Activated CD4-positive, alpha-beta T cell treated with anti-CD3 and anti-CD28 coated beads, Interleukin-2, amount 10 ng/mL, durations not matched to agents 7 days and 5 days (primary cell): ENCODE measurements at places on chromosomes 6 and 20. TPM values are rescaled to one million over a fixed set of nuclear protein-coding genes. Genes with fewer than 3 reads are reported as not detected.

TMEM217 gene
- 0.92 TPM for total RNA-seq

PSMB8 gene
- 379 TPM for total RNA-seq

ENPP1 gene
- total RNA-seq, result 0.12 TPM

LTB gene
- 747 TPM for total RNA-seq

FNDC1 gene
- total RNA-seq, result not detected

POPDC3 gene
- total RNA-seq, result not detected

HM13 gene
- 146 TPM for total RNA-seq

CTNNBL1 gene
- 75.1 TPM for total RNA-seq

OOEP gene
- 0.57 TPM for total RNA-seq

SNPH gene
- total RNA-seq, result 7.3 TPM

GSTA2 gene
- not detected for total RNA-seq

- no peak for DNase-seq
- no peak overlapping the region for H3K27ac ChIP-seq
- no peaks in the 10 kb centered on the region for H3K36me3 ChIP-seq
- H3K4me3 ChIP-seq, result no peak overlapping the region
- peaks cover 32% of the 10 kb centered on the region for H3K27me3 ChIP-seq
- no peaks in the 10 kb centered on the region for H3K4me1 ChIP-seq
These were observed 54.7 kb downstream of the TRMT6 start for GRCh38 chr20:5895626-5896025.

DNA sequence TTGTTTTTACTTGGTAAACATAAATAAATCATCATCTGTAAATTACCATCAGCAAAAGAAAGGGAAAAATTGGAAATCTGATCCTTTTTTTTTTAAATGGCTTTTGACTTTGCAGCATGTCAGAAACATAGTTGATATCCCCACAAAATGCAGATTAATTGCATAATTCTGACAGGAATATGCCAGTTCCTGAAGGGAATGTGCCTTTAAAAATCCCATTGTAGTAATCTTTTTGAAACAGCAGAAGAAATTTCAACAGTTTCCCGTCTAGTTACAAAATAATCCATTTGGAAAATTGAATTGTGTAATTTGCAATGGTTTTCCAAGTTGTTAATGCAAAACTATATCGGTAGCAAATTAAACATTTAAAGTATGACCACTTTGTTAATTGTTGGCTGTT is 95.2 kb downstream of the DOK5 start:
- no peak for DNase-seq
- H3K4me1 ChIP-seq, result no peaks in the 10 kb centered on the region
- H3K36me3 ChIP-seq, result no peaks in the 10 kb centered on the region

GRCh38 chr6:133040094-133040802 is 200.9 kb upstream of the EYA4 start:
- no peaks in the 10 kb centered on the region for H3K36me3 ChIP-seq
- H3K27me3 ChIP-seq, result peaks cover 6% of the 10 kb centered on the region
- H3K4me1 ChIP-seq, result no peaks in the 10 kb centered on the region
- no peak for DNase-seq

GRCh38 chr6:156875062-156875461 is 97.9 kb downstream of the ARID1B start:
- H3K27ac ChIP-seq, result no peak overlapping the region
- no peak for DNase-seq
- H3K36me3 ChIP-seq, result peaks cover 13% of the 10 kb centered on the region
- H3K27me3 ChIP-seq, result no peaks in the 10 kb centered on the region

- H3K27ac ChIP-seq, result no peak overlapping the region
- no peak for DNase-seq
- H3K4me3 ChIP-seq, result no peak overlapping the region
- peaks cover 1% of the 10 kb centered on the region for H3K36me3 ChIP-seq
- H3K27me3 ChIP-seq, result no peaks in the 10 kb centered on the region
- peaks cover 6% of the 10 kb centered on the region for H3K4me1 ChIP-seq
These were observed 20.8 kb downstream of the RALGAPA2 start for GRCh38 chr20:20691477-20692235.

DNA sequence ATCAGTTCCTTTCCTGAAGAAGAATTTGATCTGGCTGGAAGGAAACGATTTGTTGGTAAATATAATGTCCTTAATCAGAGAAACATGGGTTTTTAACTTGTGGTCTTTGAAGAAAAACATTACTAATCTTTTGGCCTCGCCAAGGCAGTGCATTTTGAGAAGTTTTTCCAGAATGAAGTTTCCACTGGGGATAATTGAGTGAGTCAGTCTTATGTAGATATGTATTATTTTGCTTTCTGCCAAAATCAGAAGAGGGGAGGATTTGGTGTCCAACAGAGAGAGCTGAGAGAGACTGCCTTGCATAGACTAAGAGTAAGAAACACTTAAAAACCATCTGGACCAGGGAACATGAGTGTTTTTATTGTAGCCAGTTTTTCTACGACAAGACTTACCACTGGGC is 79.9 kb downstream of the FNDC1 start:
- H3K4me1 ChIP-seq, result no peaks in the 10 kb centered on the region
- H3K27me3 ChIP-seq, result peaks cover 7% of the 10 kb centered on the region
- H3K27ac ChIP-seq, result no peak overlapping the region
- no peak overlapping the region for H3K4me3 ChIP-seq
- DNase-seq, result no peak

- H3K27ac ChIP-seq, result no peak overlapping the region
- H3K36me3 ChIP-seq, result no peaks in the 10 kb centered on the region
- H3K4me1 ChIP-seq, result no peaks in the 10 kb centered on the region
- DNase-seq, result no peak
These were observed 54.8 kb downstream of the TNFRSF21 start for GRCh38 chr6:47254906-47255305.

DNA sequence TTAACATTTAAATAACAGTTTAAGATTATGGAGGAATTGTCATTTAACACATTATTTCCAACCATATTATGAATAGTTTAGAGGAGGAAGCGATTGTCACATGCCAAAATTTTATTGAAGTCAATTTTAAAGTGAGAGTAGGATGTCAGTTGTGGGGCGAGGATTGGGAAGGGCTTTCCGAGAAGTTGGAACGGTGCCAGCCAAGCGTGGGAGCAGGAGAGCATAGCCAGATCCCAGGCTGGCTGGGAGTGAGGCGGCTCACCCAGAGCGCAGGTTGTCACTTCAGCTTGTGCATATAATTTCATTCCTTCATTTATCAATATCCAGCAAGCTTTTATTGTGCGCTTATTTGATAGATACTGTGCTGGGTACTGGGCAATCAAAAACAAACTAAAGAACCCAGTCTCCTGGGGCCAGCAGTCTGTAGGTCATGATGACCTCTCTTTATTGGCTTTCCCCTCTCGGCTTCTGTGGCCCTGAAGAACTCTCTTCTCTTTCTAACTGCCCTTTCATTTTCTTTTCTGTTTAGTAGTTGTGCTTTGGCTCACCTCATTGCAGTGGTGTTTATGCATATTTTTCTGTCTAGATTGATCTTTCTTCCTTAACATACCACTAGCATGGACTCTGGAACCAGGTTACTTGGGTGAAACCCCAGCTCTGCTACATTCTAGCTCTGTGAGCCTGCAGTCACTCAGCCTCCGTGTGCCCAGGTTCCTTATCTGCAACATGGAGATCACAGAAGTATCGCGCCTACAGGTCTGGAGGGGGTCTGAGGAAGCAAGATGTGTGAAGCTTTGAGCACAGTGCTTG is 6.4 kb downstream of the CEP43 start:
- peaks cover 15% of the 10 kb centered on the region for H3K4me1 ChIP-seq
- no peaks in the 10 kb centered on the region for H3K27me3 ChIP-seq
- H3K4me3 ChIP-seq, result no peak overlapping the region
- DNase-seq, result no peak

DNA sequence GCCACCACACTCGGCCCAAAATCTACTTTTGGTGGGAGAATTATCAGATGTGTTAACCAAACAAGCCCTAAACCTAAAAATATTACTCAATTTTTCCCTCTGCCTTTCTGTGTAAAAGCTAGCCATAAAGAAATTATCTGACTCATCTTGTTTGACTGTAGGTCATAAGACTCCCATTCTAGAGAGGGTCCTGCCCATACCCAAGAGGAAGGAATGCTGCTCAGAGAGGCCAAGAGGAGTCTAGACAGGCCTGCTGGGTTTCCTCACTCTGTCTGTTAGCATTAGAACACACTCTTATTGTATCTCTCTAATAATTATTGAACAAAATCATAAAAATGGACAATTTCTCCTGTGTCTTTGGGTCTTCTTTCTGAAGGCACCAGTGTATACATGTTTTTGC is 26.1 kb downstream of the C6orf141 start:
- H3K4me1 ChIP-seq, result no peaks in the 10 kb centered on the region
- DNase-seq, result no peak
- H3K27me3 ChIP-seq, result peaks cover 10% of the 10 kb centered on the region
- H3K27ac ChIP-seq, result no peak overlapping the region
- no peaks in the 10 kb centered on the region for H3K36me3 ChIP-seq

GRCh38 chr6:41763470-41763869 is 16.2 kb downstream of the FRS3 start:
- no peak overlapping the region for H3K27ac ChIP-seq
- H3K4me3 ChIP-seq, result no peak overlapping the region
- no peaks in the 10 kb centered on the region for H3K36me3 ChIP-seq
- H3K4me1 ChIP-seq, result peaks cover 6% of the 10 kb centered on the region

- no peaks in the 10 kb centered on the region for H3K27me3 ChIP-seq
- peak overlapping the region; percentile 95 for H3K27ac ChIP-seq
- peaks cover 51% of the 10 kb centered on the region for H3K4me1 ChIP-seq
- peak; percentile 17 for DNase-seq
- H3K4me3 ChIP-seq, result peak overlapping the region; percentile 97
These were observed 1.2 kb downstream of the CHMP4B start for GRCh38 chr20:33812152-33812849.

DNA sequence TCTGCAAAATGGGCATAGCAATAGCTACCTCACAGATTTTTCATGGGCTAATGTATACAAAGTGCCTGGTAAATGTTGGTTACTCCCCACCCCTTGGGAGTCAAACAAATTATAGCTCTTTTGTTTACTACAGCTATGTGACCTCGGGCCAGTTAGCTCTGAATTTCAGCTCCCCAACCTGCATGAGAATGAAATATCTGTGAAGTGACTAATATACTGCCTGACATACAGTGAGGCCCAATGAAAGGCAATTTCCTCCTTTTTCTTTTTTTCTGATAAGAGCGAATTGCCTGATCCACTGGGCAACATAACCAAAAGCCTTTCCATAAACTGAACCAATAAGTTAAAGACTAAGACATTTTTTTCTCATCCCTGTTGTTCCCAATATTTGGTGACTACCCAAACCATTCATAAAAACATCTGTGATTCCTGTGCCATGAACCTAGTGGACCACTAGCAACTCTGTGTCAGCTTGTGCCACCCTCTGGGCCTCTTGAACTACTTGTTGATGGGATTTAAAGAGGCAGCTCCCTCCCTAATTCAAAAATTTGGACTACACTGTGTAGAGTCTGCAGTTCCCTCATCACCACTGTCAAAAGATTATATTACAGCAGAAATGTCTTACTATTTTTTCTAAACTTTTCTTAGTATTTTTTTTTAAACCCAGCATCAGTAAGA is 91.9 kb upstream of the TMEM30A start:
- H3K27ac ChIP-seq, result no peak overlapping the region
- no peaks in the 10 kb centered on the region for H3K4me1 ChIP-seq
- no peak for DNase-seq

DNA sequence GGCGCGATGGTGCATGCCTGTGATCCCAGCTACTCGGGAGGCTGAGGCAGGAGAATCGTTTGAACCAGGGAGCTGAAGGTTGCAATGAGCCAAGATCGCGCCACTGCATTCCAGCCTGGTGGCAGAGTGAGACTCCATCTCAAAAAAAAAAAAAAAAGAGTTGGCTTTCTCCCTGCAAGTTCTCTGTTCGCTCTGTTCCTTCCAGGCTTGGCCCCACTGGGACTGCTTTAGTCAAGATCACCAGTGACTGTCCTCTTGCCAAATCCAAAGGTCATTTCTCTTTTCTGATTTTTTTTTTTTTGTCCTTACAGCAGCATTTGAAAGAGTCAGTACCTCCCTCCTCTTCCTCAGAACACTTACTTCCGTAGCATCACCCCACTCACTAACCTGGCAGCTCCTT is 10.8 kb upstream of the GNRH2 start:
- no peak for DNase-seq
- H3K4me3 ChIP-seq, result no peak overlapping the region
- H3K4me1 ChIP-seq, result no peaks in the 10 kb centered on the region
- H3K27ac ChIP-seq, result no peak overlapping the region
- no peaks in the 10 kb centered on the region for H3K27me3 ChIP-seq
- H3K36me3 ChIP-seq, result peaks cover 16% of the 10 kb centered on the region

GRCh38 chr6:119215309-119215708 is 134.3 kb downstream of the MAN1A1 start:
- H3K36me3 ChIP-seq, result no peaks in the 10 kb centered on the region
- no peaks in the 10 kb centered on the region for H3K27me3 ChIP-seq
- H3K27ac ChIP-seq, result no peak overlapping the region
- H3K4me1 ChIP-seq, result no peaks in the 10 kb centered on the region
- no peak overlapping the region for H3K4me3 ChIP-seq
- no peak for DNase-seq

DNA sequence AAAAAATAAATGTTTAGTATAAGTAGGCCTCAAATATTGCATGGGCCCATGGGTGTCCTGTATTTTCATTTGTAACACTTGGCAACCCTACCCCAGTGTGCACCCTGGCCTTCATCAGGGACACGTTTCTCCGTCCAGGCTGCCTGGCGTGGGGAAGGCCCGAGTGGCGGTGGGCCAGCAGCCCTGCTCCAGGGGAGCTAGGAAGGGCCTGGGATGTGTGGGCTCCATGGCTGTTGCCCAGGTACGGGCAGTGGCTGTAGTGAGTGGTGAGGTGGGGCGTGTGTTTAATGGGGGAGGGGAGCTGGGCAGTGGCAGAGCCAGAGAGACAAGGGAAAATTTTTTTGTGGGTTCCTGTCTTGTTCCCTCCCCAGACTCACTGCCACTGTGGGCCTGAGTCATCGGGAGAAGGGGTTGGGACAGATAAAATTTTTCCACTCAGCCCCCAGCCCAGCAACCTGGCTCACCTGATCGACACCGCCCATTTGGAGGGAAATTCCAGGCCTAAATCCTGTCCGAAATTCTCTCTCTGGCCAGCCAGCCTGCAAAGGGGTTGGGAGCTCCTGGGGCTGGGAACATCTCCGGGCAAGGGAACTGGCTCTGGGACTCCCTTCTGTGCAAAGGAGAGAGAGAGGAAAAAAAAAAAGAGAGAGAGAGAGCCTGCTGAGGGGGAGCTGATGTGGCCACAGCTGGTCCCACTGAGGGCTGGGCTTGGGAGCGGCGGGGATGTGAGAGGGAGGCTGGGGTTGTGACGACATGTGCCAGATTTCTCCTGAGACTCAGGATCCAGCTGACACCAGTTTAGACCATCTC is 32.5 kb upstream of the VEGFA start:
- no peaks in the 10 kb centered on the region for H3K36me3 ChIP-seq
- H3K4me1 ChIP-seq, result peaks cover 12% of the 10 kb centered on the region
- H3K27ac ChIP-seq, result no peak overlapping the region
- no peak overlapping the region for H3K4me3 ChIP-seq

- no peak overlapping the region for H3K27ac ChIP-seq
- no peaks in the 10 kb centered on the region for H3K27me3 ChIP-seq
- no peak overlapping the region for H3K4me3 ChIP-seq
- peaks cover 8% of the 10 kb centered on the region for H3K4me1 ChIP-seq
These were observed 30.7 kb upstream of the ADIG start for GRCh38 chr20:38550274-38550673.

- H3K27ac ChIP-seq, result no peak overlapping the region
- H3K4me1 ChIP-seq, result no peaks in the 10 kb centered on the region
- H3K4me3 ChIP-seq, result no peak overlapping the region
These were observed 71.4 kb downstream of the HS3ST5 start for GRCh38 chr6:114271405-114271804.

GRCh38 chr20:20752712-20753111 is 40.3 kb upstream of the RALGAPA2 start:
- no peak for DNase-seq
- peaks cover 5% of the 10 kb centered on the region for H3K27me3 ChIP-seq
- no peak overlapping the region for H3K4me3 ChIP-seq
- no peak overlapping the region for H3K27ac ChIP-seq
